NCI-H2171 (cell line): ENCODE measurements at places on chromosomes 6 and 20.
A peak's percentile ranks its signal among the peaks of the same experiment; 100 is the strongest.

DNA sequence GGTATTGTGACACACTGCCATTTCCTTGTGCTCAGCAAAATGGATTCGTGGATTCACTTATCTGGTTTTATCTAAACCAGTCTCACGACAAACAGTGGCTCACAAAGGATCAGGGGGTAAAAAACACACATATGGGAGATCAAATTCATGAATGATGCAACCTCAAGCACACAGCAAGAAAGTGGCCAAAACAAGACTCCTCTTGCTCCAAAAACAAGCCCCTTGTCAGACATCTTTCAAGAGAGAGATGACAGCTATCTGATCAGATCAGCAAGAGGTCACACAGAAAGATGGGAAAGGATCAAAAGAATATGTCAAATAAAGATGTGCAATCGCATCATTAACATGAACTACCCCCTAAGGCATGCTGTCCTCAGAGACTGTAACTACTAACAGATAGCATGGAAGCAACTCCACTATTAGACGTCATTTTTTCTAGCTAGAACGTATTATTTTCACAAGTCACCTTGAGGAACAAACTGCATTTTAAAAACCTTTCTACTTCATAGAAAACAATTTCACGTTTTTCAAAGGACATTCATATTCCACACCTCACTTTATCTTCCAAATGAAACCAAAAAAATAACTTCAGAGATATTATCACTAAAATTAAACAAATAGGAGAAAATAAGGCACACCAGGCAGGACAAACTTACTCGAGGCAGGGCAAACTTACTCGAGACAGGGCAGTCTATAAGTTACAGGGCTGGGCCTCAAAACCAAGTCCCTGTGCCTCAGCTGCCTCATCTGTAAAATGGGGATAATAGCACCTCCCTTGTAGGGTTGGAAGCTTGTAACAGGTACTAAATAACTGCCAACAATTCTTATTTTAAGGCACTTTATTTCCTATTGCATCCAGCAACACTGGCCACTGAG lies 122.3 kb downstream of the PREX1 start:
- no peak for DNase-seq

DNA sequence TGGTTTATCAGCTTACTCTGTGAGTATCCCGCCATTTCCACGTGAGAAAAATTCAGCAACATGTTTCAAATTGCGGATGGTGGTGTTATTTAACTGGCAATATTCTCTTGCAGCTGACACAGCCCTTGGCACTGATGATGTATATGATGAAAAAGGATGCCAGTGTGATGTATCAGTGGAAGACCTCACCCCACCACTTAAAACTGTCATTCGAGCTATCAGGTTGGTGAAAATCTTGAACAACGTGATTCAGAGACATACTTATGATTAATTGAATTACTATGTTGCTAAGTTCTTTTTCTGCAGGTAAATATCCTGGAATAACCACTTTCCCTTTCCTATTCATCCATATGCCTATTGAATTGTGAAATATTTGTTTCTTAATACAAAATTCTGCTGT lies 55.7 kb downstream of the KHDC1L start:
- no peak for DNase-seq

GRCh38 chr20:63315731-63316491 lies 22.9 kb downstream of the COL20A1 start:
- no peak for DNase-seq

GRCh38 chr20:62837790-62838127 lies 20.9 kb downstream of the COL9A3 start:
- no peak for DNase-seq

- no peak for DNase-seq
Measured at GRCh38 chr6:112899541-112899940, 552.4 kb downstream of the RFPL4B start.

GRCh38 chr20:46393967-46394366 lies 12.4 kb downstream of the ELMO2 start:
- DNase-seq, result no peak

GRCh38 chr6:143191361-143191760 lies 130.7 kb downstream of the AIG1 start:
- DNase-seq, result no peak

- DNase-seq, result no peak
Measured at GRCh38 chr6:168062346-168063289, 16.4 kb downstream of the FRMD1 start.

GRCh38 chr20:5135363-5136012 lies 8.7 kb downstream of the CDS2 start:
- no peak for DNase-seq

DNA sequence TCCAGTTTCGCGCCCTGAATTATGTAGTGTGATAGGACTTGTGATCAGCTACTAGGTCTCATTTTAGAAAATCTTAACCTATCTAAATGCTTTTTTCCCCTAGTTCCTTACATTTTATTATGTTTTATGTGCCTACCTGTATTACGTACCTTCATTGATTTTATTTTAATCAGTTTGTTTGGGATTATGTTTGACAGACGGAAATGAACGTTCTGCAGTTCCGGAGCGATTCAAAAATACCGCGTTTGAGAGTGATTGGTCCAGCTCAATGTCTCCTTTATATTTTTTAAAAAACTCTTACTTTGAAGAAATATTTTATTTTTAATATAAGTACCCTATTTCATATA lies 114.3 kb upstream of the BTN3A2 start:
- peak; percentile 74 for DNase-seq

- no peak for DNase-seq
Measured at GRCh38 chr6:1597121-1597744, 12.5 kb upstream of the FOXC1 start.

DNA sequence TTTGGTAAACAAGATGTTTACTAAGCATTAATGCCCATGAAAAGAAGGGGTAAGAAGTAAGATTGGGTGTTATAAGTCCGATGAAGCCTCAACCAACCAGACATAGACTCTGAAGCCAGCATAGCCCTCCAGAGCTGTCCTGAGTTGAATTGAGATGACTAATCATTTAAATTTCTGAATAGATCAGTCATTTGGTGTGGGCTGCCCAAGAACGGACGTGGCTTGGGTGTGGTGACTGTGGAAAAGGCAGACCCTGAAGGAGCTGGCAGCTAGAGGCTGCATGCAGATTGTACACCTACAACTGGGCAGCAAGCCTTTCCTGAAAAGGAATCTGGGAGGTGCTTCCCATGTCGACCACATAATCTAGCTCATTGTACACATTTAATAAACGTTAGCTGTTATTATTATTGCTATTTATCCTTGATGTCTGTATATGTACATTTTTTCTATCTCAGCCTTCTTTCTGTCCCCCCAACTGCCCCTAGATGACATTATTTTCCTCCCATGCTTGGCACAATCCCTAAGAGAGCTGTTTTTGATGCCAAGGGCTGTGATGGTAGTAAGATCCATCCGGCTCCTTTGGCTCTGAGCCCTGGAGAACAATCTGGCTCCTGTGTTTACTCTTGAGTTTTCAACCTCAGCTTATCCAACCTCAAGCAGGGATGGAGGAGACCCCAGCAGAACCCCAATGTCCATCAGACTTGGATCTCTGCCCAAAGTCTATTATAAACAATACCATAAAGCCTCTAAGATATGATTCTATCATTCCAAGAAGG lies 57.6 kb upstream of the JAG1 start:
- peak; percentile 32 for DNase-seq

GRCh38 chr20:50913690-50914375 lies 17.4 kb downstream of the ADNP start:
- peak; percentile 77 for DNase-seq

DNA sequence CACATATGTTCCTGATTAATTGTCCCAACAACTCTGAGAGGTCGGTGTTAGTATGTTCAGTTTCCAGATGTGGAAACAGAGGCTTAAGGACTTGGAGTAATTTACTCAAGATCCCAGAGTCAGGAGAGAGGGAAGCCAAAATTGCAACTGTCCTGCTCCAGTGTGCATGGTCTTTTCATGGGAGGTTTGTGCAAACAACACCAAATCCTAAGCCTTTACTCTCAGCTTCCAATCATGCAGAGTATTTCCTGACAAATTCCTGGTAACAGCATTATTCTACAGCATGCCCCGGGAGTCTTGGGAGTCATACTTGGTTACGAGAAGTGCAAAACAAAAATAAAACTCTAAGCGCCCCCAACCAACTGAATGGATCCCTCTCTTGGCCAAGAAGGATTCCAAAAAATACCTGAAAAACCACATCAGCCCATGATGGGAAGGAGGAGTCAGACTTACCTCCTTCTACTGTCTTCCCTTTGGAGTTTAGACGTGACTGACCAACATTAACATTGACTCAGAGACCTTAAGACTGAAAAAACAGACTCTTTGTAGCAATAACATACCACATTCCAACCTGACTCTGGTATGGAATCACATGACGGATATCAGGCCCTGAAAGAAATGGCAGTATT lies 30.8 kb upstream of the PPP1R3G start:
- DNase-seq, result no peak

- DNase-seq, result peak; percentile 24
Measured at GRCh38 chr20:10328897-10329255, 105.1 kb downstream of the MKKS start.

- peak; percentile 98 for DNase-seq
Measured at GRCh38 chr20:20267685-20268370, 100.1 kb upstream of the INSM1 start.

GRCh38 chr20:33685328-33686099 lies 671 bp downstream of the E2F1 start:
- no peak for DNase-seq

DNA sequence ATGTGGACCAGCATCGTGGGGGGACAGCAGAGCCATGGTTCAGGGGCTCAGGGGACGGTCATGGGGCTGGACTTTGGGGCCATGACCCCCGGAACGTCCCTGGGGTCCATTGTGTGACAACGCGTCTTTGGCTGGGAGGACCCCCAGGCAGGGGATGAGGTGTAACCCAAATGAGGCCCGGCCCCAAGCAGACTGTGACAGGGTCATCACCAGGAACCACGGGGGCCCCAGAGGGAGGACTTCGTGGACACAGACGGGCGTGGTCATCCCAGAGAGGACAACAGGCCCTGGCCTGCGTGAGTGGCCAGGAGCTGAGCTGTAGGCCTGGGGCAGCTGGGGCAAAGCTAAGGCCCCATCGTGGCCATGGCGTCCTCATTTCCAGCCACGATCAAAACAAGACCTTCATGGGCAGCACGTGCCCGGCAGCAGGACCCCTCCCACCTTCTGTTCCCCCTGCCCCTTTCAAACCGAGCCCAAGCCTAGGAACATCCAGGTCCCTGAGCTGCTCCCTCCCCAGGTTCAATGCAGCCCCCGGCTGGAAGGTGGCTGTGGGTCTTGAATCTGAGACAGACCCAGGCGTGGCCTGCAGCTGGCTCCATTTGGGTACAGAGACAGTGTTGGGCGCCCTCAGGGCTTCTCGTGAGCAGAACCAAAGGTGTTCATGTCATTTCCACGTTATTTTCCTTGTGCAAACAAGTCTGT lies 187.8 kb downstream of the TAF4 start:
- DNase-seq, result no peak

GRCh38 chr20:37774156-37774555 lies 80.3 kb downstream of the CTNNBL1 start:
- DNase-seq, result no peak

- no peak for DNase-seq
Measured at GRCh38 chr6:126955621-126956020, 162.8 kb upstream of the RSPO3 start.

DNA sequence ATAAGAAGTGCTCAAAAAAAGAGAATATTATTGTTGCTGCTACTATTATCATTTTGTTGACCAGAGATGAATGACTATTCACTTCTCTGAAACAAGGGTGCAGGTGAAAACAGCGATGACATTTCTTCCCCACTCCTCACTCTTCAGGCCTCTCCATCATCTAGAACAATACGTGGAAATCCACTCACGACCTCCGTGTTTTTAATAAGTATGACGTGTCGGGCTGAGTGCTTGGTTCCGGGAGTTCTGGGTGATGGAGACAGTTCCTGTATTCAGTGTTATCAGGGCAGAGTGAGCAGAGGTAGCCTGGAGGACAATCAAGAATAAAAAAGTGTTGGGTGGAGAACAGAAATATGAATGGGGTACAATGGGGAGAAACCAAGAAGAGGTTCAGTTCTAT lies 130.0 kb upstream of the ZNF217 start:
- DNase-seq, result no peak

GRCh38 chr6:136774228-136775041 lies 17.8 kb downstream of the MAP3K5 start:
- DNase-seq, result no peak
